Fibroblast of lung (primary cell): ENCODE measurements at places on chromosomes 13 and 19.
A peak's percentile ranks its signal among the peaks of the same experiment; 100 is the strongest.

DNA sequence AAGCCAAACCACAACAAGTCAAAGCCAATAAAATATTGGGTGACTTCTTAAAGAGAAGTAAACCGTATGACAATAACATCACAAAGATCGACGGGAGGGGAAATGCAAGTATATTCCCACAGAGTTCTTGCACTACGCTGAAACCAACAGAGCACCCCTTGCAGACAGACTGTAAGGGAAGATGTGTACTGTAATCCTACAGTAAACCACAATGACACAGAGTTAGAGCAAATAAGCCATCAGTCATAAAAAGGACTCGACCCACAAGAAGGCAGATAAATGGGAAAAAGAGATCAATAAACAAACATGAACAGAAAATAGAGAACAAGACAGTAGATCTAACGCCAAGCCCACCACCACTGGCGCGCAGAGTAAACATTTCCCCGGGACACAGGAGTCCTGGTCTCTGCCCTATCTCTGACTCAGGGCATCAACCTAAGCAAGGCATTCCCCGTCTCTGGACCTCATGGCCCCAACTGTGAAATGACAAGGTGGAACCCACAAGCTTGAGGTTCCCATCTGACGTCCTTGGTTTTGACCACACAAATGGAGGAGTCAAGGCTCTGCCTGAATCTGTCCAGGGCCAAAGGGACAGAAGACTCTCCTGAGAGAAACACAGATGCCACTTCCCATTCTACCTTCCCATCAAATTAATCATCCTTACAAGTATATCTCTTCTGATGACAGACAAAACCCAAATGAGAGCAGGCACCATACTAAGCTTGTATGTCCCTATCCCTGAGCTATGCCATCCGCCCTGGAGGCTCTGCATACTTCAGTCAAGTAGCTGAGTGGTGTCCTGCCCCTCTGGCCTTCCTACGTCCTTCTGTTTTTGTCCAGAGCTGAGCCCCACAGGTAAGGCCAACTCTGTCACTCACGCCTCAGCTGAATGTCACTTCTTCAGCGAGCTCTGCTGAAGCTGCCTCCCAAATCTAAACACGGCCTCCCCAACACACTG lies 15.0 kb downstream of the SAFB2 start:
- no peaks in the 10 kb centered on the region for H3K27me3 ChIP-seq
- H3K36me3 ChIP-seq = peaks cover 14% of the 10 kb centered on the region
- DNase-seq = no peak
- H3K4me1 ChIP-seq = no peaks in the 10 kb centered on the region

DNA sequence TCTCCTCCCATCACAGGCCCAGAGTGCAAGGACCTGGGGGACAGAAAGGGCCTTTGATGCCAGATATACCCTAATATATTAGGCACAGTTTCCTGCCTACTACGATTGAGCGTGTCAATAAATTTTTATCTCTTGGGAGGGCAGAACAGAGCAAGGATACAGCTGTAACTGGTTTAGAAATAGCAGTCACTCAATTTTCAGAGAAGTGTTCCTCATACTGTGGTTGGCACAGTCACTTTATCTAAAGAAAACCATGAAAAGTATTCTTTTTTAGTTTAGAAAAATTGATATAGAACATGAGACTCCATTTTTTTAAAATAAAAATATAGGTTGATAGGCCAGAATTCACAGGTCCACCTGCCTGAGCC lies 460 bp upstream of the ZNF155 start:
- H3K36me3 ChIP-seq = no peaks in the 10 kb centered on the region
- no peak overlapping the region for H3K4me3 ChIP-seq
- no peak for DNase-seq
- no peaks in the 10 kb centered on the region for H3K27me3 ChIP-seq

GRCh38 chr13:67075239-67075638 lies 154.9 kb downstream of the PCDH9 start:
- H3K27ac ChIP-seq = no peak overlapping the region
- H3K36me3 ChIP-seq = no peaks in the 10 kb centered on the region
- H3K27me3 ChIP-seq = no peaks in the 10 kb centered on the region
- no peaks in the 10 kb centered on the region for H3K4me1 ChIP-seq
- no peak for DNase-seq

DNA sequence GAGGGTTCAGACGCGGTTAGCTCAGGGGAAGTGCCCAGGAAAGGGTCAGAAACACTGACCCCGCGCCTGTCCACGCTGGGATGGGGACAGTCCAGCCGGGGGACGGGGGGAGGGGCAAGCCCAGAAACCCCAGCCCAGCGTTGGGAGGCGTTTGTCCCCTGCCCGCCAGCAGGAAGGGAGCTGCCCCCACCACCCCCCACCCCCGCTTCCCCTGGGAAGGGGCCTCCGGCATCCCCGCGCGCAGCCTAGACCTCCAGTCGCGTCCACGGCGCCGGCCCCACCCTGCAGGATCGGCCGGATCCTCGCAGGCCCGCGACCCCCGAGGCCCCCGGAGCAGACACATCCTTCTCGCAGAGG lies 277 bp downstream of the GIPC1 start:
- H3K27me3 ChIP-seq = no peaks in the 10 kb centered on the region
- H3K27ac ChIP-seq = peak overlapping the region; percentile 67
- H3K4me1 ChIP-seq = peaks cover 10% of the 10 kb centered on the region
- no peak for DNase-seq
- H3K36me3 ChIP-seq = peaks cover 4% of the 10 kb centered on the region
- H3K4me3 ChIP-seq = peak overlapping the region; percentile 68

GRCh38 chr19:31908080-31908479 lies 437.3 kb upstream of the ZNF507 start:
- H3K36me3 ChIP-seq = no peaks in the 10 kb centered on the region
- H3K4me3 ChIP-seq = no peak overlapping the region
- H3K27ac ChIP-seq = no peak overlapping the region
- no peak for DNase-seq
- no peaks in the 10 kb centered on the region for H3K4me1 ChIP-seq
- H3K27me3 ChIP-seq = no peaks in the 10 kb centered on the region

GRCh38 chr19:55418185-55418584 lies 10.6 kb upstream of the UBE2S start:
- peak; percentile 83 for DNase-seq
- no peaks in the 10 kb centered on the region for H3K36me3 ChIP-seq

- H3K27ac ChIP-seq = peak overlapping the region; percentile 98
- H3K27me3 ChIP-seq = no peaks in the 10 kb centered on the region
- H3K4me3 ChIP-seq = peak overlapping the region; percentile 16
Observed at GRCh38 chr19:14005349-14006084, 603 bp downstream of the RFX1 start.

- H3K27ac ChIP-seq = no peak overlapping the region
- no peaks in the 10 kb centered on the region for H3K27me3 ChIP-seq
- no peak overlapping the region for H3K4me3 ChIP-seq
Observed at GRCh38 chr13:24649688-24650043, 30.5 kb upstream of the ATP12A start.

DNA sequence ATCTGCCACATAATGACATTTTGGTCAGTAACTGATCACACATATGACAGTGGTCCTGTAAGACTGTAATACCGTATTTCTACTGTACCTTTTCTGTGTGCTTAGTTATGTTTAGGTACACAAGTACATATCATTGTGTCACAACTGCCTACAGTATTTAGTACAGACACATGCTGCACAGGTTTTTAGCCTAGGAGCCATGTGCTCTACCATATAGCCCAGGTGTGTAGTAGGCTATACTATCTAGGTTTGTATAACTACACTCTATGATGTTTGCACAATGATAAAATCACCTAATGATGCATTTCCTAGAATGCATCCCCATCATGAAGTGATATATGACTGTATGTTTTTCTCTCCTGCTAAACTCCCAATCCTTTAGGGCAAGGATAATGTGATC lies 61.2 kb upstream of the MIR17HG start:
- H3K36me3 ChIP-seq = no peaks in the 10 kb centered on the region
- no peak for DNase-seq
- no peak overlapping the region for H3K4me3 ChIP-seq
- no peak overlapping the region for H3K27ac ChIP-seq

DNA sequence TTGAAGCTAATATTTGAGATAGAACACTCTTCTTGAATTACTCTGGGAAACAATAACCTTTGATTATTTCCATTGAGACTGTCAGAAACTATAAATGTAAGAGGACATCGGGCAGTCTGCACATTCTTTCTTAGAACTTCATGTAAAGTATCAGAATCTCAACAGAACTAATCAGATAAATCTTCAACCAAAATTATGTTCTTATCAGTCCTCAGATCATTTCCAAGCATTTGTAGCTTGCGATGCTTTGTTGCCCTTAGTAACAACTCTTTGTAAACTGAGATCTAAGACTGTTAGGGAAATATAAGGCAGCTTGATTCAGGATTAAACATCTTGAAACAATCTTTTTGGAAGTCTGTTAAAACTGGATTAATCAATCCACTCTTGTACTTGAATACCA lies 70.3 kb downstream of the FNDC3A start:
- no peak overlapping the region for H3K27ac ChIP-seq
- no peaks in the 10 kb centered on the region for H3K27me3 ChIP-seq
- peak; percentile 59 for DNase-seq
- H3K4me1 ChIP-seq = no peaks in the 10 kb centered on the region

- no peaks in the 10 kb centered on the region for H3K4me1 ChIP-seq
- DNase-seq = no peak
- H3K27me3 ChIP-seq = no peaks in the 10 kb centered on the region
- H3K4me3 ChIP-seq = no peak overlapping the region
- H3K27ac ChIP-seq = no peak overlapping the region
Observed at GRCh38 chr19:51816711-51817110, 21.8 kb downstream of the FPR3 start.

DNA sequence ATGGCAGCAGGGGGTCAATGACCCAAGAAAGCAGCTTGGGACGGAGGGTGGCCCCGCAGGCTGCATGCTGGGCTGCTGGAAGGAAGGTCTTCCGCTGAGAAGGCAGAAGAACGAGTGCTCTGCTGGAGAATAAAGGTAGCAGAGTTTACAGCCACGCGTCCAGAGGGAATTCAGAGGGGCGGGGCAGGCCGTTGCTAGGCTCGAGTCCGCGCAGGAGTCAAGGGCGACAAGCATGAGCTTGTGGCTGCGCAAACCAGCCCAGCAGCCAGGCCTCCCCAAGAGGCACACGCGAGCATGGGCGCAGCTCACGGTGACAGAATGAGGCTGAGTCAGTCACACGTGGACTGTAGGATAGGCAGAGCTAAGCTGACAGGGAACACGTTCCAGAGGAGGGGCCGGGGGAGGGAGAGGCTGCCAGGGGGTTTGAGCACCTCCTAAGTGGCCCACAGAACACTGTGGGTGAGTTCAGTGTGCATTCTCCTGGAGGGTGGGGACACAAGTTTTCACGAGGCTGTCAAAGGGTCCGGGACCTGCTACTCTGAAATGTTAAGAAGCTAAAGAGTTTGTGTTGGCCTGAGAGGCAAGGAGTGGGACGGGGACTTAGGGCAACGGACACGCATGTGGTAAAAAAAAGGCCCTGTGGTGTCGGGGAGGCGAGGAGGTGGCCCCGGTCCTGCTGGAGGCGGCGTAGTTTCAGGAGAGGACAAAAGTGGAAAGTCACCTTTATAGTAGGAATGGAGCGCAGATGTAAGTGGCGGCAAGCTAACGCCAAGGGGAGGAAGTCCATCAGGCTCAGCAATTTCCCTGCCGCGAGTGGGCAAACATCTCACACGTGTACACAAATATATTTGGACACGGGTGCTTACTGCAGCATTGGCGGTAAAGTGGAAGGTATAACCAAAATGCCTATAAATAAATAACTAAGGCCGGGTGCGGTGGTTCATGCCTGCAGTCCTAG lies 17.7 kb downstream of the RFX2 start:
- no peaks in the 10 kb centered on the region for H3K36me3 ChIP-seq
- no peaks in the 10 kb centered on the region for H3K27me3 ChIP-seq
- DNase-seq = peak; percentile 71
- peaks cover 22% of the 10 kb centered on the region for H3K4me1 ChIP-seq
- peak overlapping the region; percentile 22 for H3K4me3 ChIP-seq
- H3K27ac ChIP-seq = peak overlapping the region; percentile 95

GRCh38 chr13:23436680-23437079 lies 3.2 kb upstream of the SACS start:
- H3K27ac ChIP-seq = no peak overlapping the region
- no peaks in the 10 kb centered on the region for H3K4me1 ChIP-seq
- no peaks in the 10 kb centered on the region for H3K27me3 ChIP-seq
- no peak for DNase-seq
- H3K4me3 ChIP-seq = no peak overlapping the region
- H3K36me3 ChIP-seq = no peaks in the 10 kb centered on the region

DNA sequence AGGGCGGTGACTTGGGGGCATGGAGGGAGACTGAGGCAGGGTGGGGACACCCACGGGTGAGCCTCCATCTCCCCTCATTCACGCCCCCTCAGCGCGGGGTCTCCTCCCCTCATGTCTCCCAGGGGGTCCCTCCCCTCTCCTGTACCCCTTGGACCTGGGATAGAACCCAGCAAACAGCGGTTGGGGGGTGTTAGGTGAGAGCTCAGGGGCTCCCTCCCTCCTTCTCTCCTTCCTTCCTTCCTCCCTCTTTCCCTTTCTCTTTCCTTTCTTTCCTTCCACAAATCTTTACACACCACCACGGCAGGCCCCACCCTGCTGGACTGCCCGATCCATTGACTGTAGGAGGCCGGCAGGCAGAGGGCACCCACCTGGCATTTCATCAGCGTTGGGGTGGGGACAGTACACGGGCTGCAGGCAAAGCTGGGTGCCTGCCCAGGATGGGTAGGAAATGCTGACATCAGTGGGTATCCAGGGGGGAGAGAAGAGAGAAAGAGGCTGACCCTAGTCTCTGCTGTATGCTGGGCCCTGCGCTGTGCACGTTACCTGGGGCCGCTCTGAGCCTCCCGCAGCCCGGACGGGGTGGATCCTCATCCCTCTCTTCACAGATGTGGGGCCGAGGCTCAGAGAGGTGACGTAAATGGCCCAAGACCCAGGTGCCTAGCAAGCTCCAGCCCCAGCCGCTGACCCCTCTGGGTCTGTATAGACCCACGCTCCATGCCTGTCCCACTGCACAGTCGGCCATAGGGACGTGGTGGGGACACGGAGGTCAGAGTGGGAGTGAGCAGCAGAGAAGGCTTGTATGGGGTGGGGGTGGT lies 3.5 kb downstream of the SSC5D start:
- no peaks in the 10 kb centered on the region for H3K27me3 ChIP-seq
- H3K4me3 ChIP-seq = no peak overlapping the region
- H3K36me3 ChIP-seq = peaks cover 4% of the 10 kb centered on the region
- DNase-seq = no peak

DNA sequence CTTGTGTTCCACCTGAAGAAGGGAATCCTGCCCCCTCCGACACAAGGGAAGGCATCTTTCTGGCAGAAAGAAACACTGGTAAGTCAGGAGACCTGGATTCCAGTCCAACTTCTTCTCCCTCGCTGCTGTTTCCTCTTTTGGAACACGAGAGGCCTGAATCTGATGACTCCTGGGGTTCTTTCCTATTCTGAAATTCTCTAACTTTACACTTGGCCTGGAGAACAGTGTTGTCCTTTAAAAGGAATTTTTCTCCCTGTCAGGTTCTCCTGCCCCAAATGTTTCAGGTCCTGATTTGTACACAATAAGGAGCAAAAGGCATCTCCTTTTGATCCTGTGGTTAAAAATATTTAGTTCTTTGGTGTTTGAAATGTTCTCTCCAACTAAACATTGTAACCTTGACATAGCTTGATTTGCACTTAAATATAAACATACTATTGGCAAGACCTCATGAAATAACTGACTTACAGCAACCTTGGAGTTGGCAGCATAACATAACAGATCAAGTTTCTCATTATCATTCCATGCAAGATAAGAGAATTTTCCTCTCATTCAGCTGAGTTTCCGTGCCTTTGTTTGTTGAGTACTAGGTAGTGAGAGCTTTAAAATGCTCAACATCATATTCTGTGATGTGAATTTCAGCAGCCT lies 244.8 kb downstream of the COG6 start:
- no peaks in the 10 kb centered on the region for H3K4me1 ChIP-seq
- H3K27me3 ChIP-seq = no peaks in the 10 kb centered on the region
- DNase-seq = peak; percentile 63
- H3K36me3 ChIP-seq = no peaks in the 10 kb centered on the region
- no peak overlapping the region for H3K4me3 ChIP-seq
- no peak overlapping the region for H3K27ac ChIP-seq
